Fibroblast of the aortic adventitia (primary cell): ENCODE measurements at places on chromosomes 4 and X.

- no peak for DNase-seq
Observed at GRCh38 chr4:152697284-152698088, 17.7 kb upstream of the TMEM154 start.

DNA sequence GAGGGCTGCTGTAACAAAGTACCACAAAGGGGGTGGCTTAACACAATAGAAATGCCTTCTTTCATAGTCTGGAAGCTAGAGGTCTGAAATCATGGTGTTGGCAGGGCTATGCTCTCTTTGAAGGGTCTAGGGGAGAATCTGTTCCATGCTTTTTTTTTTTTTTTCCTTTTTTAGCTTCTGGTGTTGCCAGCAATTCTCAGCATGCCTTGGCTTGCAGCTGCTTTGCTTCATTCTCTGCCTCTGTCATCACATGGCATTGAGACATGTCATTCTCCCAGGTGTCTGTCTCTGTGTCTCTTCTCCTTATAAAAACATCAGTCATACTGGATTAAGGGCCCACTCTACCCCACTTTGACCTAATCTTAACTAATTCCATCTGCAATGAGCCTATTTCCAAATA is 78.6 kb upstream of the BOD1L1 start:
- peak; percentile 32 for DNase-seq

DNA sequence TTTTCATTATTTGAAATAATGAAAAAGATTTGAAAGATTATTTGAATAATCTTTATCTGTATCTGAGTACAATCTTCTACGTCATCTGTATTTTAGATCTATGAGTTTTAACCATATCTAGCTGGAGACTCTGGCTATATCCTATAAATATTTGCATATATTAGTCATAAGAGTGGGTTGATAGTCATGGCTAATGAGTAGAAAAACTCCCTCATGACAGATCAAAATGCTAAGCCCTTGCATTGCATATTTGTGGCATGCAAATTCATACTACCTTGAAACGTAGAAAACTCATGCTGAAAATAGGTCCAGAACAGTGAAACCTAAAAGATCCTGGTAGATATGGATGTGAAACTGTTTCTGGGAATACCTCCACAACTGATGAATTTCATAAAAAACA is 291.3 kb downstream of the GALNTL6 start:
- no peak for DNase-seq

GRCh38 chrX:117607561-117607960 is 509.0 kb downstream of the KLHL13 start:
- no peak for DNase-seq

GRCh38 chr4:115515366-115515765 is 401.9 kb upstream of the NDST4 start:
- no peak for DNase-seq

DNA sequence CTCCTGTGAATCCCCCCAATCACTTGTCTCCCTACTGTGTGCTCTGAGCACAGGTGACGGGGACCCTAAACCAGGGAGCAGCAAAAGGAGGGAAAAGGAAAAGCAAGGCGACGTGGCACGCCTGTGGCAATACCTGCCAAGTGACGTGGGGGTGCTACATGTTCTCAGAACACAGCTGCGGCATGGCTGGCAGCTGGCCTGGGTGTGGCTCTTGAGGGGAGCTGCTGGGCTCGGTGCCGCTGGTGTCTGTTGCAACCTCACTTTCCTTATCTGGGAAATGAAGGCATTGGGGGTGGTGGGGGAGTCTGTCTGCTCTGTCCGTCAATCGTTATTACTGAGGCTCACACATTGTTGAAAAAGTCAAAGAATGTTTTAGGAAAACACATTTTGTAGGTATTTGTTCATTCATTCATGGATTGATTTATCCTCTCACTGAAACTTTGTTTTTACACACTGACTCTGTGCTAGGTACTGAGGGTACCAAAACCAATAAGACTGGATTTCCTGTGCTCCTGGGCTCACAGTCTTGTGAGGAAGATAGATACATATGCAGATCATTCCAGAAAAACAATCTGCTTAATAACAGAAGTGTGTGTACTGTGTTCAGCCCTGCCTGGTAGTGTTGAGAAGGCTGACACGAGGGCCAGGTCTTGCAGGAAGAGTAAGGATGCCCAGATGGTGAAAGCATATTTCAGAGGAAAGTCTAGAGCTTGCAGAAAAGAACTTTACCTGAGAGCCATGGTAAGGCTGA is 217.6 kb downstream of the PTTG2 start:
- peak; percentile 84 for DNase-seq

DNA sequence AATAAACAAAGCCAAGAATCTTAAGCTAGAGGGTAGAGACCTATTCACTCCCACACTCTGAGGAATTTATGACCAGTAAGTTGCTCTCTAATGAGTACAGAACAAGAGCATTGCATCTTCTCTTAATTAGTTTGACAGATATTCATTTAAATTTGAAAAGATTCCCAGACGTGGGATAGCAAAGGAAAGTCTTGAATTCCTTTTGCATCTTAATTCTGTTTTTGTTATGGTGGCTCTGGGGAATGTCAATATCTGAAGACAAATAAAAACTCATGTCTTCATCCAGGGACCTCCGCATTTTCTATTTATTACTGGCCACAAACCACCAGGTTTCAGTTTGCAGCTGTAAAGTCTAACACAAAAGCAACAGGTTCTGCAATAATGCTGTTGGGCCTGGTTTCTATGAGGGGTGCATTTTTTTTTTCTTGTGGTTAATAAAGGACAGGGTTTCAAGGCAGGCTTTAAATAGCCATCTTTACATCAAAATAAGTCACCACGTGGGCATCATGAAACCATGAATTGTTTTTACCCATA is 172.3 kb downstream of the SHROOM3 start:
- DNase-seq, result no peak

DNA sequence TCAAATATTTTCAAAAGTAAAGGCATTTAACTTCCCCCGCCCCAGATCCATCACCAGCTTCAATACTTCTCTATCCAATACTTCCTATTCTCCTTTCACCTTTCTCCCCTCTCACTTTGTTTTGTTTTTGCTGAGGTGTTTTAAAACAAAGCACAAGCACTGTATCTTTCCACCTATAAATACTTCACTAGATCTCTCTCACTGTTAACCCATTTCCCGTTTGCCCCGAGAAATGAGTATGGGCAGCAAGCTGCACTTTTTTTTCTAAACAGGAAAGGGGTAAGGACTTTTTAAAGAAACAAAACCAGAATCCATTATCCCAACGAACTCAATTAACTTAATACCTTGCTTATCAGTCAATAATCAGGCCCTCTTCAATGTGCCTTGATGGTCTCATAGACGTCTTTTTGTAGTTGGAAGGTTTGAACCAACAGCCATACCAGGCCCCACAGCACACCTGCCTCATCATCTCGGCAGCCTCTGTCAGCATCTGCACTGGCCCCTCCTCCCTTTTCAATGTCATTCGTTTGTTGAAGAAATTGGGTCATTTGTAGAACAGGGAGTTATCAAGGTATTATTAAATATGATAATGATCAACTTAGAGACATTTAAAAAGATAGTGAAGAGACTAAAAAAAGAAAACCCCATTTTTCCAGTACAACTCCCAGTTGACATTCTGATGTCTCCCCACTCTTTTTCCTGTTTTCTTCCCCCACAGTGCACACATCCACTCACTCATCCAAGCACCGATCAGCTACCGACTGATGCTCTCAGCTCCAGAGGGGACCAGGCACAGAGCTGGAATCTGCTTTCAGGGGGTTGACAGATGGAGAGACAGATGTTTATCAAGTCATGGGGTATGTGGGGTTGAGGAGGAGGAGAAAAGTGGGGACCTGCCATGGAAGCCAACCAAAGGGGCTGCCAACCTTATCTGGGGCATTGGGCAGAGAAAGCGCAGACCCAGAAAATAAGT is 25.8 kb downstream of the CRMP1 start:
- no peak for DNase-seq

DNA sequence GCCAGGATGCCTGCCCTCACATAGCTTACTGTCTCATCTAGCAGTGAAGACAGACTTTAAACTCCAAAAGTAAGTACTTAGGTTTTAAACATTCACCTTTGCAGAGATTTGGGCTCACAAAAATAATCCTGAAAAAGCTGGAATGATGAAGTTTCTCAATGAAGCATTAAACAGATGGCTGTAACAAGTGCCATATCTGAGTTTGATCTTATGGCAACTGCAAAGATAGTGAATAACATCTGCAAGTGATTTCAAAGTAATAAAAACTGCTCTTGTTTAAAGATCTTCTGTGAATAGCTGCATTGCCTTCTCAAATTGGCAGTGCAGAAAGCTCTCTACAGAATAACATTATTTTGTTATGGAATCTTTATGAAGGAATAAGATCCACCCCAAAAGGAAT is 271.2 kb upstream of the SMIM31 start:
- no peak for DNase-seq

DNA sequence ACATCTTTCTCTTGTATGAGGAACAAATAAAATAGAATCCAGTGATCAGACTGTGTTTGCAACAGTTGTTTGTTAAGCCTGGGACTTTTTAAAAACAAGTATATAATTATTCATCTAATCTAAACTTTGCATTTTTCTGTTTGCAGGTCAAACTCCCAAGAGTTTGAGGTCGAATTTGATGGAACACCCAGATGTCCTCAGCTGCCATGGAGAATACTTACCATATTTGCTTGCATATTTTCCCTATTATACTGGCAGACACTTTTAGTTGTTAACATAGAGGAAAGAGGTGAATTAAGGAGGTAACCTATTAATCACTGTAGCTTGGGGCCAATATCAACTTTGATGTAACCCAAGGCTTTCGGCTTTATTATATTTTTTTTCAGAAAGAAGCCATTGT is 401.5 kb upstream of the DIPK2B start:
- DNase-seq, result peak; percentile 37
